Muscle of back (tissue), 13 donors: ENCODE measurements at places on chromosomes 2 and 18.

- no peak for DNase-seq
Observed at GRCh38 chr18:79713341-79713740, 33.7 kb downstream of the CTDP1 start.

DNA sequence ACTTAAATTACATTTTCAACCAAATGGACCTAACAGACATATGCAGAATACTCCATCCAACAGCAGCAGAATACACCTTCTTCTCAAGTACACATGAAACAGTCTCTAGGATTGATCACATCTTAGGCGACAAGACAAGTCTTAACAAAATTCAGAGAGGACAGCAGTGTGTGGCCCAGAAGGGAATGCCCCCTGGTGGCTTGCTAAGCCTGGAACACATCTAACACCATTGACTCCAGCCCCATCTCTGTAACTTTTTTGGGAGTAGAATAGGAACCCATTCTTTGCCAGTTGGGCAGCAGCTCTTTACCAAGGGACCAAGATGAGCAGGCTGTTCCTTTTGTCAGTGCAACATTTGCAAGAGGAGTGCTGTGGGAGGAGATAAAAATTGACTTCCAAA lies 249.9 kb downstream of the PLCL1 start:
- DNase-seq = peak; percentile 29

DNA sequence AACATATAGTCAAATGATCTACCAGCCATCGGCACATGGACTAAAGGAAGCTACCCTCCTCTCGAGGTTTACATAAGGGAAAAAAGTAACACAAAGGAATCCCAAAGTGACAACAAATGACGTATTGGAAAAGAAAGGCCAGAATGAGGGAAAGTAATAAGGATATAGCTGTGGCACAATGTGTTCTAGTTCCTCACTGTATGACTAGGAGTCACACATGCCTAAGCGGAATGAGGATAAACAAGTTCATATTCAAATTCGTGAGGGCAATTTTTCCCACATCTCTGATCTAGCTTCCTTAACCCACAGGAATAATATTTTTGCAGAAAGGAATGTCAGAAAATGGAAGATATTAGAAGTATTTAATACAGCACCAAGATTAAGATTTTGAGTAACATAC lies 162.3 kb upstream of the PID1 start:
- no peak for DNase-seq

DNA sequence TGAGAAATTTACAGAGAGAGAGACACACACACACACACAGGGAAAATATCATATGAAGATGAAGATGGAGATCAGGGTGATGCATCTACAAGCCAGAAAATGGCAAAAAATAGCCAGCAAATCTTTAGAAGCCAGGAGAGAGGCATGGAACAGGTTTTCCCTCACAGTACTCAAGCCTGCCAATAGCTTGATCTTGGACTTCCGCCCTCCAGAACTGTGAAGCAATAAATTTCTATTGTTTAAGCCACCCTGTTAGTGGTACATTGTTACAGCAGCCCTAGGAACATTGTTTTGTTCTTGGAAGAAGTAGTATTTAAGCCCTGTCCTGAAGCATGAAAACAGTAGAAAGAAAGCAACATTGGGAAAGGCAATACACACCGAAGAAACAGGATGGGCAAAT lies 292.0 kb upstream of the LRP1B start:
- no peak for DNase-seq

- DNase-seq = no peak
Observed at GRCh38 chr18:10241579-10241978, 212.9 kb upstream of the APCDD1 start.

- no peak for DNase-seq
Observed at GRCh38 chr2:230230496-230231200, 5.1 kb downstream of the SP140 start.

DNA sequence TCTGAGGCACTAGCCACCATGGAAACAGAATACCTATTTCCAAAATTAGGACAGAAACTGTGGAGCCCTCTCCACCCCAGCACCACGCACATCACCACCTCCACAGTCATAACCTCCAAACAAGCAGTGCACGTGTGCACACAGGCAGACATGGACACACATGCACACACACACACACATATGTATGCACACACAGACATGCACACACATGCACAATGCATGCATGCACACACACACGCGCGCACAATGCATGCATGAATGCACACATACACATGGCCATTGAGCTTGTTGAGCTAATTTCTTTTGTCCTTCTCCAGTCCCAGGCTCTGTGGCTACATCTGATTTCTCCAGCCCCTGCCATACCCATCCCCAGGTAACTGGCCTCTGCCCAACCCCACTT lies 161.6 kb upstream of the EPB41L3 start:
- no peak for DNase-seq

DNA sequence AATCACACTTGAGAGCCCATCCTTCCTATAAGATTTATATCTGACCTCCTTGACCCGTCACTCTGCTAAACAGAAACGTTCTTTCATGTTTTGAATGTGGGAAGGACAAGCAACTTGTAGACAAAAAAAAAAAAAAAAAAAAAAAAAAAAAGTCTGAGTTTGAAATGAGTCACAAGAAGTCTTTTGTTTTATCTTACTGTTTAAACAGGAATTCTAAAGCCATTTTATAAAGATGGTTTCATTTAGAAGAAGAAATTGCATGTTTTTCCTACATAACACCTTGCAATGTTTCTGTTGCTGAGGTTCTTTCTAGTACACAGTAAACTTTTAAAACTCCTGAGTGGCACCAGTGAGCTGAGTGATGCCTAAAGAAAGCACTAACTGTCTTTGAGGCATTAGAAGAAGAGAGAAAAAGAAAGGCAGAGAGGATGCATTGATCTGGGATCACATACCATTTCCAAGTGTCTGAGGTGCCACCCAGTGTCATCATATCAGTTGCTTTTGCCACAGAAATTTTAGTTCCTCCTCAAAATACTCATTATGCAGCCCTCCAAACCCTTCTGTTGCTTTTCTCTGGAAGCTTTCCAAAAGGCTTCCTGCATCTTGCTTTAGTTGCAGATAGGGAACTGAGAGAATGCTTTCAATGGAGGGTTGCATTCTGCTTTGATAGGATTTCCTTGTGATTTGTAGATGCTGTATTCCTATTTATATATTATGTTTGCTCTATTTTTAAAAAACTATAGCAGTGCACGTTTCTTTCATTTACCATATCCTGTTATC lies 69.1 kb downstream of the ACVR2A start:
- no peak for DNase-seq

DNA sequence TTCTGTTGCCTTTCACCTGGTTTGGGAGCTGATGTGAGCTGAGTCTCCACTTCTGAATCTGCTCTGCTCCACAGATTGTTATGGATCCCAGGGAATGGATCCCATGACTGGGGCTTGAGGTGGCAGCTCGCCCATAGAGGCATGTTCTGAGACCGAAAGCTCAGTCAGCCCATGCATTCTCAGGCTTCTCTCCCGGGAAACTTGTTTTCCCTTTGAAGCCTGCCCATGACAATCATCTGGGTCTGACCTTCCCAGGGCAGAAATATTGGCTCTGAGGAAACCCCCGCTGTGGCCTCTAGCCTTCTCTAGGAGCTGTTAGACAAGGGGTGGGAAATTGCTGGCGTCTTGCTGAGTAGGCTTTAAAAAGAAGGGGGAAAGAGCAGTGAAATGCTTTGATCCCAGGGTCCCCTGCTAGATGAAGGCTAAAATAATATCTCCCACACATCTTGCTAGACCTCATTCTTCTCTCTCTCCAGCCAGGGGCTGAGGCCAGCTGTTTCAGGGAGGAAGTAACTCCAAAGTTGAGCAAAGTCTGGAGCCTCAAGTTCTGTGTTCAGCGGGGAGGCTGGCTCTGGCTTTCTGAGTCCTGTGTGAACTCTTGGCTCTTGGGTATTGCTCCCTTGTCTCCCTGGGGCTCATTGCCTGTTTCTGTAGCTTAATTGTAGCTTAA lies 2.0 kb downstream of the VAMP8 start:
- no peak for DNase-seq

GRCh38 chr2:217090024-217090473 lies 230.2 kb upstream of the TNP1 start:
- peak; percentile 37 for DNase-seq

GRCh38 chr18:45161850-45162249 lies 453.4 kb upstream of the SLC14A2 start:
- DNase-seq = no peak

GRCh38 chr18:70931942-70932814 lies 643.3 kb downstream of the SOCS6 start:
- DNase-seq = peak; percentile 11

DNA sequence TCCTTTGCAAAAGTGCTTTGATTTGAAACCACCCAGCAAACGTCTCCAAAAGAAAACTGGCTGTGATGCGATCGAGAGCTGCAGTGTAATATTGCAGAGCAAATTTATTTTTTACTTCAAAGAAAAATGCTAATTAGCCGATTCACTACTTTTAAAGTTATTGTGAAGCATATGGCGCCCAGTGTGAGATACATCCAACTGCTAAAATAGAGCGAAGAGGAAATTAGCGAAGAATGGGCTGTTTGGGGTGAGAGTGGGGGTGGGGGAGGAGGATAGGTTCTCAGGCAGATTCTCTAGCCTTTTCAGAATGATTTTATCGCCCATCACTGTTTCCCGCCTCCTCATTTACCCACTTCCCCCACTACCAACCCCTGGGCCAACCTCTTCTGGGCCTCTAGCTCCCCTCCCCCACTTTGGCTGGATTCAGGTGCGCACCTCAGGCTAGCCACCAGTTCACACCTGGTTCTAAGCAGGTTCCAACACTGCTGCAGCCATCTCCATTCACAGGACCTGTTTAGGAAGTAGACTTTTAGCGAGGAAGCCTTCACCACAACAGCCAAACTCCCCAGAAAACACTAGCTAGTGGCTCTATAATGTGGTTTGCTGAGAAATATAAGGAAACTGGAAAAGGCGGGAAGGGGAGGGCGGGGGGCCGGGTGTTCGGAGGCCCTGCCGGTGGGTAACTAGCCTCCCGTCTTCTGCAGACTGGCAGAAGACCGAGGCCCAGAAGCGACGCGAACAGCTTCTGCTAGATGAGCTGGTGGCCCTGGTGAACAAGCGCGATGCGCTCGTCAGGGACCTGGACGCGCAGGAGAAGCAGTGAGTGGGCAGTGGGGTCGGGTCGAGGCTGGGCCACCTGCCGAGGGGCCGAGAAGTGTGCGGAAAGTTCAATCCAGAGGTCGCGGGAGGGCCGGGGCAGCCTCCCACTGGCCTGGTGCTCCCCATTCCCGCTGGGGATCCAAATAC lies 6.0 kb upstream of the OTX1 start:
- no peak for DNase-seq

DNA sequence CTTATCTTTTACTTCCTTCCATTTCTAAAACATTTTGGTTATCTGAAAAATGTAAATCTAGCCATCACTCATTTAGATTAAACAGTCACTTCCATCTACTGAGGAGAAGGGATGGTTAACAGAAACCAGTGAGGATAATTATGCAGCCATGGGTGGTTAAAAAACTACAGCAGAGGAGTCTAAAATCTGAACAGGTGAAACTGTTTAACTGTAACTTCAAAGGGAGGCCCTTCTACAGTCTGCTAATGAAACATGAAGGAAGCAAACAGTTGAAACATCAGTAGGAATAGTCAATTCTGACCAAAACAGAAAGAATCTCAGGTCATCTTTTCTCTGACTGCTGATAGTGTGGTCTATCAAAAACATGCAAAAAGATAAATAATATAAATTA lies 71.0 kb downstream of the DTNB start:
- no peak for DNase-seq

- peak; percentile 80 for DNase-seq
Observed at GRCh38 chr2:101597347-101597944, 100.1 kb upstream of the MAP4K4 start.

- peak; percentile 50 for DNase-seq
Observed at GRCh38 chr2:32647180-32647651, 19.4 kb downstream of the TTC27 start.

DNA sequence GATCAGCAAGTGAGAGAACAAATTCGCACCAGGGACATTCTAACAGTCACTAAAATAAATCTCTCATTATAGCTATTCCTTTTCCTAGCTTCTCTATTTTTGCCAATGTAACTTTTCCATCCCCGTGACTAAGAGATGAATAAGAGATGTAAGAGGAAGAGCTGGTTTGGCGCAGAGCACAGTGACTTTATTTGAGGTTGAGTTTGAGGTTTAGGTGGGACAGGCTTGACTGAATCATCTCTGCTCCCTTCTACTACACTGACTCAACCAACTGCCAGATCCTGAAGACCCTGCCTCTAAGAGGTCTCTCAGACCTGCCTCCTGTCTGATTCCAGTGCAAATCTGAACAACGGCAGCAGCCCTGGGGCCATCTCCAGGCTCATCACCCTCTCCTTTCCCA lies 28.0 kb downstream of the RFX8 start:
- no peak for DNase-seq

- no peak for DNase-seq
Observed at GRCh38 chr2:38650012-38650411, 15.9 kb upstream of the GALM start.

DNA sequence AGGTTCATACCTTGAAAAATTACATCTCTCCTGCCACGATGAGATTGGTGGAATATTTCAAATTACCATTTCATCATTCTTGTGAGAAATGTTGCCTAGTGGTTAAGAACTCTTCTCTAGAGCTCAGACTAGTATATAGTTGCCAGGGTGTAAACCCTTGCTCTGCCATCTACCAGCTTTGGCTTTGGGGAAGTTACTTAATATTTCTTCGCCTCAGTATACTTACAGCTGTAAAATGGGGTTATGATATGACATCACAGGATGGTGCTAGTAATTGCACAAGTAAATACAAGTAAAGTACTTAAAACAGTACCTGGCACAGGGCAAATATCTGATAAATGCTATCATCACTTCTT lies 1.5 kb downstream of the SPOPL start:
- DNase-seq = no peak

DNA sequence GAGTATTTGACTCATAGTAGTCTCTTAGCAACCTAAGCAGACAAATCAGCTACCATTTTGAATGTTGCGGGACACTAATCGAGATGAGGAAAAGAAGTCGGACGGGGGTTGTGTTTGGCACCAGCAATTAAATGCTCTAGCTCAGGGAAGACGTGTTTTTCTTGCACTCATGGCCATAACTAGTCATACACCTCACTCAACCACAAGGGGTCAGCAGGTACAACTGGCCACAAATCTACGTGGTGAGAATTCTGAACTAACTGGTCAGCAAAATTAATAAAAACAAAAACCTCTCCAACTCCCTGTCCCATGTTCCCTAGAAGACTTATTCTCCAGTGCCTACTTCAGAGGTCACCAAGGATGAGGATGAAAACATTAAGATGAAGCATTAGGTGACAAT lies 1467.8 kb downstream of the DPP10 start:
- DNase-seq = no peak

DNA sequence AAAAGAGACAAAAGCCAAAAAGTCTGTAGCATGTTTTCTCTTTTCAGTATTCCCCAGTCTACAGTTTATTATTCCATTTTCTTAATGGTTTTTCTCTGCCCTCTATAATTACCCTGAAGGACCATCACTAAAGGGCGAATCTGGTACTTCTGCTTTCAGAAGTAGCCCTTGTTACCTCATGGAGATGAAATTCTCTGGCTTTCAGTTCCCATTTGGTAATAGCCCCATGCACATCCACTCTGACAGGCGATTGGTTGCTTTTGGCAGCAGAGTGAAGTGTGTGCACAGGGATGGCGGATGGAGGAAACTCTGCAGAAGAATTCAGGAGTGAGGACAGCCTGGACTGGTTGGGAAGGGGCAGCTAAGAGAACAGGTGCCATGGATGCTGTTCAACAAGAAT lies 66.3 kb upstream of the NABP1 start:
- DNase-seq = peak; percentile 44

- DNase-seq = no peak
Observed at GRCh38 chr2:240192661-240193060, 52.2 kb upstream of the OTOS start.

GRCh38 chr2:172551271-172551670 lies 4.6 kb upstream of the PDK1 start:
- DNase-seq = no peak
